Left colon (tissue), 2 donors: ENCODE measurements at places on chromosomes 6 and 20.
A peak's percentile ranks its signal among the peaks of the same experiment; 100 is the strongest.

GRCh38 chr6:99016355-99016754, 68.6 kb upstream of the FBXL4 start:
- no peak for DNase-seq

GRCh38 chr6:130229645-130230044, 6.9 kb upstream of the SAMD3 start:
- no peak for DNase-seq

GRCh38 chr20:50283922-50284810, 93.5 kb downstream of the CEBPB start:
- no peak for DNase-seq

- DNase-seq: no peak
Measured at GRCh38 chr6:78353040-78353439, 514.3 kb upstream of the IRAK1BP1 start.

DNA sequence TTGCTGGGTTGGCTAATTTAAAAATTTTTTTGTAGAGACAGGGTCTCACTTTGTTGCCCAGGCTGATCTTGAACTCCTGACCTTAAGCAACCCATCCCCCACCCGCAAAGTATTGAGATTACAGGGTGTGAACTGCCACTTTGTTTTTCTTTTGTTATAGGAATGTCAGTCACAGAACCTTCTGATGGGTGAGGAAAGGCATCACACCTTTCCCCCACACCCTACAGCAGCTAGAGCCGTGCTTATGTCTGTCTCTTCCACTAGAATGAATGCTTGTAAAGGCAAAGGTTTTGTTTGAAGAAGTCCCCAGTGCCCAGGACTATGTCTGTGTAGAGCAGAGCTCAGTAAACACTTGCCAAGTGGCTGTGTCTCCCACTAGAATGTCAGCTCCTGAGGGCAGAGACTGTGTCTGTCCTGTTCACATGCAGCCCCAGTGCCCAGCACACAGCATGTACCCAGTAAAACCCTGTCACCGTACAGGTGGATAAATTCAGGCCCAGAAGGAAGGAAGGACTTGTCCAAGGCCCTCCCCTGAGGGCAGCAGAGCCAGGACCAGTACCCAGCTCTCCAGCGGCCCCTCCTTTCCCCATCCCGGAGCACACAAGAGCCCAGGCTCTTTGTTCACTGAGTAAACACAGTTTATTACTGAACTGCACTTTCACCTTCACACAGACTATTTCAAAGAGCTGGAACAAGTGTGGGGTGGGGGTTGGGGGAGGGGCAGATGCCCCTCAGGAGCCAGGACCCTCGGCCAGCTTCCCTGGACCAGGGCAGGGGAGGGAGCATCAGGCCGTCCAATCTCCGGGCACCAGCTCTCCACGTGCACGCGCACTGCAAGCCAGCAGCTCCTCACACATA, 26.4 kb downstream of the COX4I2 start:
- DNase-seq: peak; percentile 74

DNA sequence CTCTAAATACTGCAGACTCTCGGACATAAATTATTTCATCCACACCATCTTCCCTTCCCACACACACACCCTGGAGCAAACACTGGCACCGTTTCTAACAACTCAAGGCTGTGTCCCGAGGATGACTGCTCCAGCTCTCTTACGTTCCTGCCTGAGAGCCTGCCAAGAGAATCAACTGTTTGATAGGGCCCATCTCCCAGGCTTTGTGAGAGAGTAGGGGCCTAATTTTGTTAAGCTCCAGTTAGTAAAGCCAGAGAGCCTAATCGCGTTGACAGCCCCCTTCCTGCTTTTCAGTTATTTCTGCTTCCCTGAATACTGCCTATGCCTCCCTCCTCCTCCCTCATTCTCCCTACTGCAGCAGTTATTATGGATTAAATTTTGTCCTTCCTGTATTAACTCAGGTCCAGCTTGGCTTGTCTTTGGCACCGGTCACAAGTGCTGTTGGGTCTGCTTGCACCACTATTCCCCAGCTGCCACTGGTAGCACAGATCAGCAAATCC, 118.1 kb upstream of the TMEM181 start:
- no peak for DNase-seq

DNA sequence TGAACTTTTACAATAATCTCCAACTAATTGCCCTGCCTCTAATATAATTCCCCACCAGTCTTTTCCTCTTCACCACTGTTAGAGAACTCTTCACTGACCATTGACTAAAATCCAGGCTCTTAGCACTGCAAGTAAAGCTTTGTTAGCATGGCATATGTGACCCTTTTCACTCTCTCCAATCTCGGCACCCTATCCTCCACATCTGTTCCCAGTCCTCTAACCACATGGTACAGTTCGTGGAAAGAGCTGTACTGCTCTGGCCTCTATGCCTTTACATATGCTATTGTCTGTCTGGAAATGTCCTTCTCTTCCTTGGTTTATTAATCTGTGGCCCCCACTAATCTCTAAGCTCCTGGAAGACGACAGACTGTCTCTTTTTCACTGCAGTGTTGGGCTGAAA, 63.0 kb upstream of the EIF2S2 start:
- no peak for DNase-seq

DNA sequence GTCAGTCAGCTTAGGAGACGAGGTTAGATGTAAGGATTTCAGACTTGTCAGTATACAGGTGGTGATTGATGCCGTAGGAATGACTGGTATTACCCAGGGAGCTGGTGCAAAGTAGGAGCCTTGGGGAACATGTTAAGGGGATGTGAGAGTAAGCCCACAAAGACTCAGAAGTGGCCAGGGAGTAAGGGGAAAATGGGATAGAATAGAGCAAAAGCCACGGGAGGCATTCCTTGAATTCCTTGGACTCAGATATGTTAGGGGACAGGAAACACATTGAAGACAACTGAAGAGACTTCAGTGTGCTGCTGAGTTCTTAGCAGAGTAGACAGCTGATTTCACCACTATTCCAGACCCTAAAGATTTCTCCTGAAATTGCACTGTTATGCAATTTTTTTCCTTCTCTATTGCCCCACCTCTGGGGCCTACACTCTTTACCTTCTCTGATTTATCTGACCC, 1.2 kb upstream of the ACAT2 start:
- no peak for DNase-seq

DNA sequence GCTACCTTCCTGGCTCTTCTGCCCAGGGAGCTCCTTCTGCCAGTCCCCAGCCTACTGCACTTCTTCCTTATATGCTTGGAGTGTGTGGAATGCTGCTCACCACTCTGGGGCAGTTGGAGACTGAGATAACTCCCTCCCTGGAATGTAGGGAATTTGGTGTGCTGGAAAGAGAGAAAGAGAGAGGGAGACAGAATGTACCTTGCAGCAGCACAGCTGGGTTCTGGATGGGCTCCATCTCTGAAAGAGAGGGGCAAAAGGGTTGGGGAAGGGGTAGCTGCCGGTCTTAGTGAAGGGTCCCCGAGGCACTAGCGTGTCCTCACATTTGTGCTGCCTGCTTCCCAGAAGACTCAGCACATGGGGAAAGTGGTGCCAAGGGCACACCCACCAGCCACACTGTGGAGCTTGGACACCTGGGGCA, 40.2 kb upstream of the DDR1 start:
- no peak for DNase-seq

- peak; percentile 32 for DNase-seq
Measured at GRCh38 chr6:6546318-6547109, 42.0 kb upstream of the LY86 start.

- DNase-seq: no peak
Measured at GRCh38 chr20:20231528-20232298, 136.2 kb upstream of the INSM1 start.

DNA sequence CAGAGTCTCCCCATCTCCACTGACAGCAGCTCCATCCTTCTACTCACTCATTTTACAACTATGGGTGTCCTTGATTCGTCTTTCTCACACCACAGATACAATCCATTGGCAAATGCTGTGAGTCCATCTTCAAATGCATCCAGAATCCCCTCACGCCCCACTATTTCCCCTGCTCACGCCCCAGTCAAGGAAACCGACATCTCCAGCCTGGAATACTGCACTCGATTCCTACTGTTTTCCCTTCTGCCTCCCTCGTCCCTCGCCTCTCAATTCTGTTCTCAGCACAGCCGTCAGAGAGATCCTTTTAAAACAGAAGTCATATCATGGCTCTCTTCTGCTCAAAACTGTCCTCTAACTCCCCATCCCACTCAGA, 4.7 kb downstream of the HLA-B start:
- no peak for DNase-seq

DNA sequence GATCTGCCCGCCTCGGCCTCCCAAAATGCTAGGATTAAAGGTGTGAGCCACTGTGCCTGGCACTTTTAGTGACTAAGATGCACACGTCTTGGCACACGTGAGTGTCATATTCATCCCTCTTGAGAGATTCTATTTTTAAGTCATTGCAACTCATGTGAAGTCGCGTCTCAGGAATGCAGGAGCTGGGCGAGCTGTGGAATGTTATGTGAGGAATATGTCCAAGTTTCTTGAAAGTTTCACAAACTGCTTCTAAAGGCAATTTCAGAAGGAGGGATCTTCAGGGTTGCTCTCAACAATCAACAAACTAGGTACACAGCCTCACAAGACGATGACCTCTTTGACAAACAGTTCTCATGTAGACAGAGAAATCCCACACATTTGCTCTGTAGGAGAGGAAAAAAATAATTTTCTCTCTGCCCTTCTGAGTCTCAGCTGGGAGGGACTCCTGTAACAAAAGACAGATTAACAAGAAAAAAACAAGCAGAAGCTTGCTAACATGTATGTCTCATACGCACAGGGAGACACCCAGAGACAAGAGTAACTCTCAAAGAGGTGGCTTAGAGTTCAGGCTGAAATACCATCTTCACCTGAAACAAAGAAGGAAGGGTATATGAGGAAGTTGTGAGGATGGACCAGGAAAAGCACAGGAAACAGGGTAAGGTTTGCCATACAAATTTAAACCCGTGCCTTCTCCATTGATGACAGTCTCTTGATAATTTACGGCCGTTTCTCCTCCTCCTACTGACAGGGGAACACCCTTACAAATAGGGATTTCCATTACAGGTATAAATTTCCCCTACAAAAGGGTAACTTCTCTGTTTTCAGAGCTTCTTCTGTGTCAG, 45.3 kb upstream of the FAM50B start:
- DNase-seq: no peak

GRCh38 chr20:23534801-23535593, 33.3 kb downstream of the CST9L start:
- no peak for DNase-seq

- no peak for DNase-seq
Measured at GRCh38 chr6:82616386-82617028, 252.9 kb downstream of the TPBG start.

DNA sequence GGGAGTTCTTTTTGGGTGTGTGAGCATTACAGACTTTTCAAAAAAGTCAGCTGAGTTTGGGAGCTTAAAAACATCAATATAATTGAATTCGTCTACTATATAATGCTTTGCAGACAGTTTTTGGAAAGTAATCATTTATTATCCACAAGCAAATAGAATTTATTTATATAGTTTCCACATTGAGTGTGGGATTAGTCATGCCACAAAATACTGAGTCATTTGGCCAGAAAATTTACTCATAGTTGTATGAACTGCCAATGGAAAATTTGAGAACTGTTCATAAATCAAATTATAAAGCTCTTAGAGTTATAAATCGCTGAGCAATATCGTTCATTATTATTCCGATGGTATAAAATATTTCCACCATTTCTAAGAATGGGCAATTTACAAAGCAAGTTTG, 5.0 kb downstream of the BEND6 start:
- DNase-seq: no peak

DNA sequence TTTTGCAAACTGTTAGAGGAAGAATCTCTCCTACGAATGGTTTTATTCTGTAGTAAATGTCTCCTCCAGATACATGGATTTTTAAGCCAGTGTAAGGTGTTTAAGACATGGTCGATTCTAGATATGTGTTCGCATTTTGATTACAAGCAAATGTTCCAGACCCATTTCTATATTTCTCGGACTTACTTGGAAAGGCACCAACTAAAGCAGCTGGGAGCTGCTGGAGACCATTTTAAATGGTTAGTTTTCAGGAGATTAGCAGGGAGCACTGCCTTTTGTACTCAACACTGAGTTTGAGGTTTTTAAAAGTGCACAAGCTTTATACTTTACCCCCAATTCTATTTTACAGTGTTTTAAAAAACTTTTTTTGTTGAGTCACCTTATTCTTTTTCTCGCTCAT, 857.0 kb downstream of the KIF16B start:
- DNase-seq: no peak

DNA sequence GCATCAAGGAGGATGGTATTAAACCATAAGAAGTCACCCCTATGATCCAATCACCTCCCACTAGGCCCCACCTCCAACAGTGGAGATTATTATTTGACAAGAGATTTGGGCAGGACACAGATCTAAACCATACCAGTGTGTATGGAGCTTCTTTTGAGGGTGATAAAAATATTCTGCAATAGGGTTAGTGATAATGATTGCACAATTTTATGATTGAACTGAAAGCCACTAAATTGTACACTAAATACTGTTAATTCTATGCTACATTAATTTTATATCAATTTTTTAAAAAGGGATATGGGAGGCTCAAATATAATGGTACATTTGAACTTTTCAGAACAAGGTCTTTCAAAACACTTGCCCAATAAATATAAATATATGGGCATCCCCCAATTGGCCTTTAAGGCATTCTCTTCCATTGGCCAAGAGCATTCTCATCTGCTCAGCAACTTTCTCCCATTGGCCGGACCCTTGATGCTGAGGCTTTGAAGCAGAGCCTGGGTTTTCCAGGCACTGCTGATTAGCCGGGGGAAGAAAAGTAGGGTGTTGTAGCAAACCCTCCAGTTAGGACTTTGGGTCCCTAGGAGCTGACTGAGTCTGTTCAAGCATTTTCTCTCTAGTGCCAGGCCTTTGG, 209.9 kb downstream of the LRFN2 start:
- DNase-seq: no peak

DNA sequence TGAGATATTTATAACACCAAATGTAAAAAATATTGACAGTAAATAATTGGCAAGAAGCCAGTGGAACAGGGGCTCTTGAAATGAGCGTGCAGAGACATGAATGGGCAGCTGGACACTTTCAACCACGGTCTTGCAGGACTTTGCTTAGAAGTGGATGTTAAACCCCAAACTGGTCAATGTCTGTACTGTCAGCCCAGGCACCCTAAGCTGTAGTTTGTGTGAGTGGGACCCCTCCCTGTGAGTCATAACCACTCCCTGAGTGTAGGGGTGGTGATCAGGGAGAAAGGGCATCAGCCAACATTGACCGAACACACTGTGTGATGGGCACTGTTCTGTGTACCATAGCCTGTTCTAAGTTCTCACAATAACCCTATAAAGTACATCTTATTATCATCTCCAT, 108.6 kb downstream of the FIG4 start:
- no peak for DNase-seq

DNA sequence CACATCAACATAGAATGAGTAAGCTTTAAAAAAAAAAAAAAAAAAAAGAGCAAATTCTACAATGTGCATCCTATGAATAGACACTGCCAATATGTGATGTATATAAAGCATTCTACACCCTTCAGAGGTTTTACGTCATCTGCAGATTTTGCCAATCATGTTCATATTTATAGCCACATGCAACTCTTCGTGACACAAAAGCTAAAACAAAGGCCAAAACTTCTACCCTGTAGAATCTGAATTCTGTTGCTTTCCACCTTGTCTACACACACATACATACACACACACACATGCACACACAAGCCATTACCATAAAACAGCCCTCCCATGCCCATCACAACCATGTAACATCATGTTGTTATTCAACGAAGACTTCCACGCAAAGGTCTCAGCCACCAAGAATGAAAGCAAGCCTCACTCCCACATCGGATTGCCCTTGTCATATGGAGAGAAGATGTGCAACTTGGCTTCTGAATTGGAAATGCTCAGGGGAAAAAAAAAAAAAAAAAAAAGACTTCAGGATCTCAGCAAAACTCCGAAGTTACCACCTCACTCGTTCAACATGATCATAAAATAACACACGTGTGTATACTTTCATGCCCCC, 479.4 kb upstream of the JARID2 start:
- no peak for DNase-seq

GRCh38 chr20:528923-529604, 14.5 kb downstream of the CSNK2A1 start:
- no peak for DNase-seq
